ENCODE measurements at places on chromosomes 2 and 18.

- no peak for DNase-seq
These were observed 266.6 kb downstream of the CAMKMT start for GRCh38 chr2:44628297-44628696.

DNA sequence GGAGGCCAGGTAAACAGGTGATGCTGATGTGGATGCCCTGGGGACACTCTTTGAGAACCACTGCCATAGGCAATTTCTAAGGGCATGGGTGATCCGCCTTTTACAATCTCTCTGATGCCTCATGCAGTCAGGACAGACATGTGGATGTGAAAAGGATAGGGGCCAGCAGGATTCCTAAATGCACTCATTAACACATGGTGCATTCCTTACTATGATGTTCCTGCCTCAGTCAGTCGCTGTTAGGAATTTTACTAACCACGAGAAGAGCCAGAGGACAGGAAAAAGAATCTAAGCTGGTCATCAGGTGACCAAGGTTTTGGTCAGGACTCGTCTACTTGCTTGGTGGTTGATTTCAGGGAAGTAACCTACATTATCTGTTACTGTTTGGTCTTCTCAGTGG is 191.0 kb downstream of the ARL4C start:
- no peak for DNase-seq

GRCh38 chr18:25192065-25192464 is 159.9 kb downstream of the ZNF521 start:
- DNase-seq: no peak

GRCh38 chr18:77020561-77020960 is 112.0 kb downstream of the MBP start:
- DNase-seq: no peak

DNA sequence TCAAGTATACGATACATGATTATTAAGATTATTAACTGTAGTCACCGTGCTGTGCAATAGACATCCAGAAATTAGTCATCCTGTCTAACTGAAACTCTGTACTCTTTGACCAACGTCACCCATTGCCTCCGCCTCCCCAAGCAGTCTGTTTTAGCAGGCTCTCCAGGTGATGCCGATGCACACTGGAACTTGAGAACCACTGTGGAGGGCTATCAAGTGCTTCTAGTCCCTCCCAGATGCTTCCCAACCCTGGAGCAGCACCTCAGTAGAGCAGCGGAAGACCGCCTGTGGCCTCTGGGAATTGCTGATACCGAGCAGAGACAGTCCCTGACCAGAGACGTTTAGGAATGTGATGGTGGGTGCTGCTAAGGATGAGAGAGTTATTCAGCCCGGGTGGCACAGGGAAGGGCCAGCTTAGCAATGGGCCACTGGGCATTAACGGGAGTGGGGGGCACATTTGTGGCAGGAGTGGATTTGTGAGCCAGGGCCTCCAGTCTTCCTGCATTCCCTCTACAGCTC is 50.7 kb downstream of the LIPG start:
- no peak for DNase-seq
